CD4-positive, alpha-beta T cell treated with Interleukin-15 for 4 hours (primary cell): ENCODE measurements at places on chromosomes 1 and 21.

GRCh38 chr1:203133970-203134725 is 6.6 kb downstream of the ADORA1 start:
- DNase-seq = no peak

DNA sequence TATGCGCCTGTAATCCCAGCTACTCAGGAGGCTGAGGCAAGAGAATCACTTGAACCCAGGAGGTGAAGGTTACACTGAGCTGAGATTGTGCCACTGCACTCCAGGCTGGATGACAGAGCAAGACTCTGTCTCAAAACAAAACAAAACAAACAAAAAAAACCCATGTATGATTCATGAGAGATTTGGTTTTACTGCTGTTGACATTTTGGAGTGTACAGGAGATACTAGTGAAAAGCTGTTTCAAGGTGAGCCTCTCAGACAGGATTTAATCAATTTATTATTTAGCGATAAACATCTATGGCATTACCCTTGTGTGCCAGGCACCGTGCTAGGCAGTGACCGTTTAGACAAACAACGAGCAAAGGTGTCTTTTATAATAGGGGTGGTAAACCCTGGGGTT is 16.5 kb downstream of the LHX4 start:
- no peak for DNase-seq

DNA sequence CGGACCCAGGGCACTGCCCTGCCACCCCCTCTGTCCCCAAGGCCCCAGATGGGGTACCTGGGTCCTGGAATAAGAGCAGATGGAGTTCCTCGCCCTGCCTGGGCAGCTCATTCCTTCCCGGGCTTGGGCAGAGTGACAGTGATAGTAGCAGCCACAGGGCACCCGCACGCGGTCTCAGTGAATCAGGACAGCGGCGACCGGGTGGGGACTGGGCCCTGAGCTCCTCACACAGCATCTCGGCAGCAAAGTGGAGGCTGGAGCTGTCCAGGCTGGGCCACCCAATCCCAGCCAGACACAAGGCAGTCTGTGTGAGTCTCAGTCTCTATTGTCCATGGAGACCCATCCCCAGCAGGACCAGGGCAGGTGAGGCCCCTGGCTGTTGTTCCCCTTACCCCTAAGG is 37.4 kb upstream of the CCDC27 start:
- DNase-seq = no peak

GRCh38 chr1:239178961-239179360 is 207.4 kb upstream of the CHRM3 start:
- DNase-seq = no peak

- DNase-seq = no peak
These were observed 38.5 kb downstream of the ABCD3 start for GRCh38 chr1:94456736-94457135.

GRCh38 chr1:76300556-76300955 is 226.0 kb downstream of the ST6GALNAC3 start:
- no peak for DNase-seq

GRCh38 chr1:47209091-47209490 is 19.3 kb upstream of the PDZK1IP1 start:
- DNase-seq = no peak
